Stimulated activated CD4-positive, alpha-beta T cell treated with anti-CD3 and anti-CD28 coated beads, Interleukin-12 subunit alpha, Interleukin-12 subunit beta, amount 100 ng/mL, for 48 hours (primary cell): ENCODE measurements at places on chromosomes 3 and 15.

DNA sequence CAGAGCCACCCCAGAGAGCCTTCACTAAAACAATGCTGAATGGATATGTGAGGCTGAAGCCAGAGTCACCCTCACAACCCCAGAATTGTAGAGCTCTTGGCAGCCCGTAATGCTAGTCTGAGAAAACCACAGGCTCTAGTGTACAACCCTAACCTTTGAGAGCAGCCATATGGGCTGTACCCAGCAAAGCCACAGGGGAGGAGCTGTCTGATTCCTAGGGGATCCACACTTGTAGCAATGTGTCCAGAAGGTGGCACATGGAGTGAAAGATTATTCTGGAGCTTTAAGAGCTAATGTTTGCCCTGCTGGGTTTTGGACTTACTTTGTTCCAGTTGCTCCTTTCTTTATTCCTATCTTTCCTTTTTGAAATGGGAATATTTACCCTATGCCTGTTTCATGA, 626.8 kb downstream of the GRM7 start:
- no peak for DNase-seq

DNA sequence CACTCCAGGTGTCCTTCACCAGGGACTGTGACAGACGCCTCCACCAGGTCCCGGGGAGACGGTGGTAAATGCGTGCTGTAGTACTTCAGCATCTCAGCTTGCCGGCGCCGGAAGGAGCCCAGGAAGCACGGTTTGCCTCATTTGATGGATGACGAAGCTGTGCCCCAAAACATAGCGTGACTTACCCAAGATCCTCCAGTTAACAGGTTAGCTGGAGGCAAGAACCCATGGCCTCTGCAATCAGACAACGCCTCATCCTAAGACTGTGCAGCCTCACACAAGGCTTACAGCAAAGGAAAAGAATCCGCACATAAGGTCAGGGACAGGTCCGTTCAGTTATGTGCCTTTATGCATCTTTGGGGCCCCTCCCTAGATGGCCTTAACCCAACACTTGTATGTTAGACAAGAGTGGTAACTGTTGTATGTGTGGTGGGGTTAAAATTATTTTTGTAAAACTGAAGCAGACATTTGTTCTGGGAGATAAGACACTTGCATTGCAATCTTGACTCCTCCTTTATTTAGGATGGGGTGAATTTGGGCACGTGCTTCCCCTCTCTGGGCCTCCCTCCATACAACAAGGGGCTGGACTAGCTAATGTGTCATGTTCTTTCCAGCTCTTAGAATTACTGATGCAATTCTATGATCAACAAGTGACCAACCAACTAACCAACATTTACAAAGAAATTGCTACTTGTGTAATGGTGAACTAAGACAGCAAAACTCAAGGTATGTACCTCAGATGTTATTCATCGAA, 39.4 kb downstream of the VGLL4 start:
- no peak for DNase-seq

- no peak for DNase-seq
Measured at GRCh38 chr15:39461536-39462130, 119.2 kb upstream of the THBS1 start.

GRCh38 chr3:177068967-177069366, 128.3 kb downstream of the TBL1XR1 start:
- no peak for DNase-seq

DNA sequence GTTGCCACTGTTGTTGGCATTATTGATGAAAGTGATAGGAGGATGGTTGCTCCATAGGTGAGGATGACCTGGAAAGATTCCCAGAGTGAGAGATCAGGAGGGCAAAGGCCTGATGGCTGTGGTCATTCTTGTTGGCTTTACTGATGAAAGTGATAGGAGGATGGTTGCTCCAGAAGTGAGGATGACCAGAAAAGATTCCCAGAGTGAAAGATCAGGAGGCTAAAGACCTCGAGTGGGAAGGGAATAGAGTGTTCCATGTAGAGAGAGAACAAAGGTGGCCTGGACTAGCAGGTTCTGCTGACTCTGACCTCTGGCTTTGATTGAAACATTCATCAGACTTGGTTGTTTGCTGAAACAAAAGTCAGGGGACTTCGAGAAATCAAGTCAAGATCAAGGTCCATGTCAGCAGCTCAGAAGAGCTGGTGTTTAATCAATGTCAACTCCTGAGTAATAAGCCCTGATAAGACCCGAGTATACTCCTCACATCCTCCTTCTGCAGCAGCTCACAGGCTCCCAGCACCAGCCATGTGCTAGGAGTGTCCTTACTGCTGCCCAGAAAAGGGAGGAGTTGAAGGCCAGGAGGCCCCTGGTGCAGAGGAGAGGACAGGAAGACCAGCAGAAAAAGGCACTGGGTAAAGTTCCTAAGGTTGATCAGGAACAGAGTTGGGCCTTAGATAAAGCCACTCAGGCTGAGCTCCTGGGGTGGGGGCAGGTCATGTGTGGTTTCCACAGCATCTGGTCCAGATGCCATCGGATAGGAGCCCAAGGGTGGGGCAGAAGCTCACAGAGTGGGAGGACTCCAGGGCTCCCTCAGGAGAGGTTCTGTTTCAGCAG, 19.9 kb downstream of the CYP8B1 start:
- no peak for DNase-seq

GRCh38 chr15:90744759-90745402, 27.7 kb downstream of the BLM start:
- no peak for DNase-seq

DNA sequence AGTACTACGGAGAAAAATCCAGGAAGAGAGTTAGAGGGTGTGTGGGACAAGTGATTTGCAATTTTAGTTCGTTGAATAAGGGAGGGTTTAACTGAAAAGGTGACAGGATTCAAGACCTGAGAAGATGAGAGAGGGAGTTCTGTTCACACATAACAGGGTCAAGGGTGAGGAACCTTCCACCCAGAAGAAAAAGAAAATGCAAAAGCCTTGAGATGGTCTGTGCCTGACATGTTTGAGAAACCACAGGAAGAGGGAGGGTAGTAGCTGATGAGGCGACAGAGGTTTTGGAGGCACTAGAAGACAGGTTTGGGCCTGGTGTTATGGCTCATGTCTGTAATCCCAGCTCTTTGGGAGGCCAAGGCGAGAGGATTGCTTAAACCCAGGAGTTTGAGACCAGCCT, 591 bp upstream of the SLC25A20 start:
- no peak for DNase-seq

- no peak for DNase-seq
Measured at GRCh38 chr3:57004229-57004628, 56.2 kb upstream of the SPATA12 start.

- no peak for DNase-seq
Measured at GRCh38 chr15:25183581-25184251, 228.9 kb downstream of the SNRPN start.

- DNase-seq, result no peak
Measured at GRCh38 chr3:10581251-10581650, 75.9 kb upstream of the ATP2B2 start.

GRCh38 chr3:46997453-46998091, 18.1 kb downstream of the NBEAL2 start:
- no peak for DNase-seq

DNA sequence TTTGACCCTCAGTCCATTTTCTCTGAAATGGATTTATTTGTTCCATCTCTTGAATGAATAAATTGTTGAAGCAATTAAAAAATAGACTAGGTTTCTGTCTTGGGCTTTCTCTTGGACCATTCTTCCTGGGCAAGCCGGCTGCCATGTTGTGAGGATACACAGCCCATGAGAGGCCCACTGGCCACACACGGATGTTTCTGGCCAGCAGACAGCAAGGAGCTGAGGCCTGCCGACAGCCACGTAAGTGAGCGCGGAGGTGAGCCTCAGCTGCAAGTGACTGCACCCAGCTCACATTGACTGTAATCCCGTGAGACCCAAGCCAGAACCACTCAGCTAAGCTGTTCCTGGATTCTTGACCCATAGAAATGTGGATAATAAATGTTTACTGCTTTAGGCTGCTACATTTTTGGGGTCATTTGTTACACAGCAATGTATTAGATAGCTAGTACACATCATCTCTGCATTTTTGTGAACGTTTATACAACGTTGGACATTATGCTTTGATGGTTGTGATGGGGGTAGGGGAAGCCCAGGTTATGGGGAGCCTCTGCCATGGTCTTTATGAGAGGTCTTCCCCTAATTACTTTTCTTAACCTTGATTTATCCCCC, 22.8 kb downstream of the IDH3A start:
- DNase-seq, result no peak

DNA sequence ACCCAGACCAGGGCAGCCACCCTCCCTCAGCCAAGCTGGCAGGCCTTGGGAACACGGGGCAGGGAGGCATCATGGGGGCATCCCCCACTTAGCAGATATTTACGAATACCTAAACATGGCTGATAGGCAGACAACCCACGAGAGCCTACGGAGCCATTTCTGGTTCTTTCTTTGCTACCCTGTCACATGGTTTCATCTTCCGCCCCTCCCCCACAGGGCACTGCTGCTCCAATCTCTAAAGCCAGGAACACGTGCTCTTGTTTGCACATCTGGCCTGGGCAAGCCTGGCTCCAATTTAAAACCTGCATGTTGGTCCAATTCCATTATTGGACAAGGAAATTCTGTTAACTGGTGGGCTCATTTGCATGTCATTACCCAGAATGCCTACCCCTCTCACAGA, 447.4 kb upstream of the NR2F2 start:
- DNase-seq, result no peak

- no peak for DNase-seq
Measured at GRCh38 chr15:98164986-98165385, 204.5 kb downstream of the ARRDC4 start.

DNA sequence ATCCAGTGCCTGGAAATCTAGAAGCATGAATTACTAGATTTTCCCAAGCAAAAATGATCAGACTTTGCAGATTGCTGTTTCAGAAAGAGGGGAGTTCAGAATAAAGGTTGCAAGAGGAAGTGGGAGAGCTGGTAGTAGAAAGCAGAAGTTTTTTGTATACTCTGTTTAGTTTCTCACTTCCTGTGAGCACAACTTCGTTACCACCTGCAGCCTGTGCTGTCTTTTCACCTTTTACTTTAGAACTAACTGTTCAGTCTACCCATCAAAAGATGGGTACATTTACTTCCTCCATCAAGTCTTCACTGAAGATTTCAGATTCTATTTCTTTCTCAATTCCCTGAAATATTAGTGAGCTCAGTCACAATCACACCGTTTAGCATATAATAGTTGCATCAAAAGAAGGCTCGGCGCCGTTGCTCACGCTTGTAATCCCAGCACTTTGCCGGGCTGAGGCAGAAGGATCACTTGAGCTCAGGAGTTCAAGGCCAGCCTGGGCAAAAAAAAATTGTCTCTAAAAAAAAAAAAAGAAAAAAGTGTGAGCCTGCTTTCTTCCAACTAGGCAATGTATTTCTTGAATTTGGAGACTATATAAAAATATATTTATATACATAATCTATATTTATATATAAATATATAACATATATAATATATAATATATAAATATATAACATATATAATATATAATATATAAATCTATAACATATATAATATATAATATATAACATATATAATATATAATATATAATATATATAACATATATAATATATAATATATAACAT, 1.8 kb upstream of the CEP97 start:
- peak; percentile 8 for DNase-seq

- no peak for DNase-seq
Measured at GRCh38 chr3:22922317-22922716, 280.8 kb upstream of the UBE2E2 start.
